Activated CD4-positive, alpha-beta memory T cell treated with anti-CD3 and anti-CD28 coated beads for 36 hours (primary cell): ENCODE measurements at places on chromosomes 2 and 18. TPM values are rescaled to one million over a fixed set of nuclear protein-coding genes. Genes with fewer than 3 reads are reported as not detected.

DNA sequence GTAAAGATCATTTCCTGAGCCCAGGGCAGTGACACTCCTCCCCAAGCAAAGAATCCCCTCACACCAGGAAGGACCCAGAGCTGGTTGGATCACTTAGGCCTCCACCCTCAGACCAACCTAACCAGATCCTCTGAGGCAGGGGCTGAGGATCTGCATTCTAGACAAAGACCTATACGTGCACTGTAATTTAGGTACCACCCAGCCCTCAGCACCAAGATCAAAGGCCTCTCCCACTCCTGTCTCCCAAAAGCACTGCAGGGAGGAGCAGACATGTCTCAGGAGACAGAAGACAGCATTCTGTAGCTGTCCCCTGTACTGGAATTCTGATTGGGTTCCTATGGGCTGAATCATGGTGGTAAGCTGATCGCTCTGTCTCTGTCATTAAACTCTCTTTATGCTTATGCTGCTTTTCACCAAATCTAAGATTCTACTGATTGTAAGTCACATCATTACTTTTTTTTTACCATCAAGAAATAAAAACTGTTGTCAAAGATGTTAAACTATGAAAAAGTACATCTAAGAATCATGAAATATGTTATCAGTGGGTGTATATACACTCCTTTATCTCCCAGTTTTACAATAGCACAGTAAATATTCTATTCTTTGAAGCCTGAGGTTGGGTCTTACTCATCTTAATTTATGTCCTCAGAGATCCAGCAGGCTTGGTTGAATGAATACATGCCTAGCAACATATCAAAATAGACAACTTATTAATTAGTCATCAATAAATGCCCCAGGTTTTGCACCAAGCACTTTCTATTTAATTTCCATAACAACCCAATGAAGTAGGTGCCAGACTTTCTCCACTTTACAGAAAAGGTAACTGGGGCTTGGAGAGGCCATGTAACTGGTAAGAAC is 28.3 kb downstream of the MCFD2 start:
- peaks cover 12% of the 10 kb centered on the region for H3K27me3 ChIP-seq
- H3K4me1 ChIP-seq, result peaks cover 9% of the 10 kb centered on the region
- DNase-seq, result no peak
- no peaks in the 10 kb centered on the region for H3K36me3 ChIP-seq
- H3K27ac ChIP-seq, result peak overlapping the region; percentile 20
- no peak overlapping the region for H3K4me3 ChIP-seq

DNA sequence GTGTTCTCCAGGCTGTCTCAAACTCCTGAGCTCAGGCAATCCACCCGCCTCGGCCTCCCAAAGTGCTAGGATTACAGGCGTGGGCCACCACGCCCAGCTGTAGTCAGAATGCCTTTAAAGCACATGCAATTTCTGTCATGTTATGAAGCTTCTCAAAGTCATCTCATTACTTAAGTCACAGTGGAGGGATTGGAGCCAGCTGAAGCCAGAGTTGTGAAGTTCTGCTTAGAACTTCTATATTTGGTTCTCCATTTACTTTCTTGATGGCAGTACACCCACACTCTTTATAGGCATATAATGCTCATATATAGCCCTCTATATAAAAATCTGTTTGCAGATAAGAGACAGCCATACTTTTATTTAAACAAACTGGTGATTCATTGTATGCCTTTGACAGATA is 68.8 kb upstream of the CWC22 start:
- H3K4me1 ChIP-seq, result no peaks in the 10 kb centered on the region
- no peak overlapping the region for H3K27ac ChIP-seq
- no peaks in the 10 kb centered on the region for H3K36me3 ChIP-seq
- no peak overlapping the region for H3K4me3 ChIP-seq
- no peak for DNase-seq

DNA sequence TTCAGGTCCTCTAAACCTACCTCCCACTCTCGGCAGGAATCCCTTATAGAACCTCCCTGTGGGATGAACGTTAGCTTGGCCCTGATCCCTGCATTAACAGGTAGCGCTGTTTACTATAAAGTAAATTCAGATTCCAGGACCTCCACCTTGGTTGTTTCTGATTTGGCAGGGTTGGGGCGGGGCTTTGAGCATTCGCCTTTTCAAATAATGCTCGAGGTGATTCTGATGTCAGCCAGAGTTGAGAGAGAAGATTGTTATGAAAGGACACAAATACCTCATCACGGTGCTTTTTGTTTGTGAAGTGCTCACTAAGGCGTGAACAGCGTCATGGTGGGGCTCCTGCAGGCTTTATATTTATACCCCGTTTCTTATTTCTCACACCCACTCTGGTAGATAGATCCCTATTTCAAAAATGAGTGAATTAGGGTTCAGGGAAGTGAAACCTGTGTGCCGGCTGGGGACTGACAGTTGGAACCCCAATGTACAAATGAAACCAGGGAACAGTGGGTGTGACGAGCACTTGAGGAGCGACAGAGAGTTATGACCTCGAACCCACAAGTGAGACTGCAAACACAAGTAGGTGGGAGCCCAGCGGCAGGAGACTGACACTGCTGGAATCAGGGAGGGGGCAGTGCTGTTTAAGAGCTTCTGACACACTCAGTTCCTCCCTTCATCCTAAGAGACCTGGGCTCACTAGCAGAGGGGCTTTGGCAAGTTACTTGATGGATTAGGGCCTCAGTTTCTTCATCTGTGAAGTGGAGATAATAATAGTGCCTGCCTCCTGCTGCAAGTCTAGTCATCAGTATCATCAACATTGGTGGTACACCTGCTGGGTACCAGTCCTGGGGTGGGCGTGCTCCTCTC is 14.2 kb upstream of the CXCR4 start:
- peaks cover 7% of the 10 kb centered on the region for H3K27me3 ChIP-seq
- H3K27ac ChIP-seq, result peak overlapping the region; percentile 84
- H3K4me3 ChIP-seq, result peak overlapping the region; percentile 64
- no peaks in the 10 kb centered on the region for H3K36me3 ChIP-seq
- peak; percentile 85 for DNase-seq

GRCh38 chr2:142025394-142025793 is 105.4 kb downstream of the LRP1B start:
- no peaks in the 10 kb centered on the region for H3K27me3 ChIP-seq
- no peak overlapping the region for H3K27ac ChIP-seq
- no peaks in the 10 kb centered on the region for H3K36me3 ChIP-seq
- H3K4me1 ChIP-seq, result no peaks in the 10 kb centered on the region
- H3K4me3 ChIP-seq, result no peak overlapping the region

- H3K4me1 ChIP-seq, result no peaks in the 10 kb centered on the region
- no peak for DNase-seq
- no peaks in the 10 kb centered on the region for H3K36me3 ChIP-seq
- H3K27ac ChIP-seq, result no peak overlapping the region
These were observed 192.1 kb upstream of the CHST9 start for GRCh38 chr18:27377251-27377650.

- no peaks in the 10 kb centered on the region for H3K27me3 ChIP-seq
- no peak overlapping the region for H3K27ac ChIP-seq
- H3K4me3 ChIP-seq, result no peak overlapping the region
- H3K36me3 ChIP-seq, result no peaks in the 10 kb centered on the region
These were observed 114.2 kb downstream of the FHOD3 start for GRCh38 chr18:36411745-36412168.

DNA sequence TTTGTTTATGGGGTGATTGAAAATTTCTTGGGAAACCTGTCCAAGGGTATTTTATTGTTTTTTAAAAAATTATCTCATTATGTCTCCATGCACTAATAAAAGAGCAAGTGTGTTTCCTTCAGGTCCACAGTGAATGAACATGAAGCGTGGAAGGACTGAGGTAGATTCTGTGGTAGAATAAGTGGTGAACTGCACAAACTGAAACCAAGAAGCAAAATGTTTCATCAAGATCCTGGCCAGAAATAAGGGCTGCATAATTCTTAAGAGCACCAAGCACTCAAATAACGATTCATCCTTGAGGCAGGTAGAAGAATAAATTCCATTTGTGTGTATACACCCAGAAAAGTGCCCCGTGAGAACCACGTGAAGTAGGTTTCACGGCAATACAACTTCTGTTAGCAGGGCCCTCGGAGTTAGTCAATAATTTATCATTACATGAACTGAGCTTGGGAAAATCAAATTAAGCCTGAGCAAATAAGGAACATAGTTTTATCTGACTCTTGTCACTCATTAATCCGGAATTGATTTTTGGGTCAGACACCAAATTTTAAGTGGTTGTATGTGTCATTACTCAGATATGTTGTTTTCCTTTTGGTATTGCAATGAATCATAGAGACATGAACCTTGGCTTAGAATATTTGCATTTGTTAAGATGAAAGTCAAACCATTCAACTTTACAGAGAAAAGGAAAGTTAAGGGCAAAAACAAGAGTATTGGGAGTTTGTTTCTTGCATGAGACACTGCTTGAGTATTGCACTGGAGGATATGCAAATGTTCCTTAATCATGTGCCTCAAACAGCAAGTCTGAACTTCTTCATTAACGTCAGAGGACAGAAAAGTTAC is 472.6 kb upstream of the NETO1 start:
- H3K27ac ChIP-seq, result no peak overlapping the region
- H3K4me1 ChIP-seq, result no peaks in the 10 kb centered on the region
- DNase-seq, result no peak

DNA sequence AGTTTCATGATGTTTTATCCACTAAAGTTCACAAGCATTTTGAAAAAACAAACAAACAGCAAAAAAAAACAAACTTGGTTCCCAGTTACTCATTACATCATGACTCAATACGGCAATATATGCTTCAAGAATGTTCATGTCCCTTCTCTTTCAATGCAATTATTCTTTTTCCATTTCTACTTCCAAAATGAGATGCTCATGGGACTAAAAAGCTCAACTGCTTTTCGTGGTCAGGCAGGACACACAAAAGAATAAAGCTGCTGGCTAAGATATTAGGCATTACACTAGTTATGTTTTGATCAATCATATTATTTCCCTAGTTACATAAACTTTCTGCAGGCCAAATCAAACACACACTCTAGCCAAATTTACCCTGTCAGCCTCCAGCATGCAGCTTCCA is 301.3 kb downstream of the EPHA4 start:
- DNase-seq, result no peak
- no peaks in the 10 kb centered on the region for H3K36me3 ChIP-seq
- H3K4me1 ChIP-seq, result no peaks in the 10 kb centered on the region
- no peak overlapping the region for H3K4me3 ChIP-seq

DNA sequence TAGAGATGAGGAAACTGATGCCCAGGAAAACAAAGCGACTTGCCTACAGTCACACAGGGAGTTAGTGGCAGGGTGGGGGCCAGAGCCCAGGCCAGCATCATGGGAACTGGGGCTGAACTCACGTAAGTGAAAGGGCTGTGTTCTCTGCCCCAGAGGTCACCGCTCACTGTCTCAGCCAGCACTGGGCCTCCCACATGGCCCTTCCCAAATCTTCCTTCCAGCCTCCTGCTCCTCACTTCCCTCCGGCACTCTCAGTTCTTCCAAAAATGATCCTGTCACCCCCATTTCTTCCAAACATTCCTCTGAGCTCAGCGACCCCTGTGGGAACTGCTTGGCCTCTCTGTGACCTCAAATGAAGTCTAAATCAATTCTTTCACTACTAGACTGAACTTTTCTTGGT is 90.5 kb upstream of the TMEM247 start:
- H3K27me3 ChIP-seq, result peaks cover 3% of the 10 kb centered on the region
- H3K4me1 ChIP-seq, result peaks cover 7% of the 10 kb centered on the region
- no peak overlapping the region for H3K27ac ChIP-seq

GRCh38 chr2:45311559-45311958 is 299.5 kb downstream of the SRBD1 start:
- no peak for DNase-seq
- no peak overlapping the region for H3K27ac ChIP-seq
- no peaks in the 10 kb centered on the region for H3K36me3 ChIP-seq
- no peaks in the 10 kb centered on the region for H3K4me1 ChIP-seq

DNA sequence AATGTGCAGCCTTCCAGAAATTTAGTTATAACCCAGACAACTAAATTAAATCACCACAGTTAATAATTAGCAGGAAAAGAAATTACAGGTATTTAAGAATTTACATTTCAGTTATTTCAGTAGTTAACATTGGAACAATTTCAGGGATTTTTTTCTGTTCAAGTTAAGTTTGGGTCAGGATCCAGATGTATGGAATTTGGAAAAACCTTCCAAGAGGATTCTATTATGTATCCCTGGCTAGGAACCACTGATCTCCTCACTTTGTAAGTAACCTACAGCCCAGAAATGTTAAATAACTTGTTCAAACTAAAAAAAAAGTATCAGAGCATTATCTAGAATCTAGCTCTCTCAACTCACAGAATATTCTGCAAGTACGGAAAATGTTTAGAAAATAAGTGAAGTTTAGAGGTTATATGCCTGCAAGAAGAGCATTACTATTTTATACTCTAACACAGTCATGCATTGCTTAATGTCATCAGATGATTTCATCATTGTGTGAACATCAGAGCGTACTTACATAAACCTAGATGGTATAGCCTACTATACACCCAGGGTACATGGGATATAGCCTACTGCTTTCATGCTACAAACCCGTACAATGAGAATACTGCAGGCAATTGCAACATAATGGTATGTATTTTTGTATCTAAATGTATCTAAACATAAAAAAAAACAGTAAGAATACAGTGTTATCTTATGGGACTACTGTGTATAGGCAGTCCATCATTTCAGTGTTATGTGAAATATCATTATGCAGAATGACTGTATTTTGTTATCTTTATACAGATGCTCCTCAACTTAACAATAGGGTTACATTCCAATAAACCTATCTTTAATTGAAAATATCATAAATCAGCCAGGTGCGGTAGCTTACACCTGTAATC is 6.1 kb downstream of the NCKAP1 start:
- peaks cover 22% of the 10 kb centered on the region for H3K4me1 ChIP-seq
- peaks cover 30% of the 10 kb centered on the region for H3K27me3 ChIP-seq
- H3K36me3 ChIP-seq, result no peaks in the 10 kb centered on the region
- H3K27ac ChIP-seq, result no peak overlapping the region

The NRP2 gene
- total RNA-seq, result 2.6 TPM

The NEB gene
- 0.05 TPM for total RNA-seq

The LYPD6 gene
- not detected for total RNA-seq

The LIMS1 gene
- 104 TPM for total RNA-seq

The ZNF532 gene
- total RNA-seq, result 5.7 TPM

The SNORC gene
- total RNA-seq, result 1.7 TPM
